ENCODE measurements at places on chromosomes 11 and 22. TPM values are rescaled to one million over a fixed set of nuclear protein-coding genes. Genes with fewer than 3 reads are reported as not detected.

DNA sequence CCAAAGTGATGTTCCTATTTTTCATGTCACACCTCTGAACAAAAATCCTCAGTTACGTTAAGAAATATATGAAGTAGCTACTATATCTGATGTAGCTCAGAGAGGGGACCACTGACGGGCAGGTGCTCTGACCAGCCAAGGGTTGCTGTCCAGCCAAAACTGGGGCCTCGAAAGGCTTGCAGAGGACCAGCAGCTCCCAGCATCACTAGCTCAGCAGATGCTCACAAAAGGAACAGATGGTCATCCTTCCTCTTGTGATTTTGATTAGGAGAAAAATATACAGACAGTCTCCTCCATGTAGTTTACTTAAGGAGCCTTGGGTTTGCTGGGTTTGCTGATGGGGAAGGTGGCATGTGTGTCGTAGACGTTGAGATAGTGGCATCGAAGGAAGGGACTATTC is 374.6 kb upstream of the B3GAT1 start:
- DNase-seq, result no peak
- H3K27ac ChIP-seq, result no peak overlapping the region
- H3K27me3 ChIP-seq, result peaks cover 6% of the 10 kb centered on the region

GRCh38 chr11:124796312-124796711 is 3.9 kb downstream of the MSANTD2 start:
- H3K27ac ChIP-seq, result no peak overlapping the region
- H3K36me3 ChIP-seq, result peaks cover 4% of the 10 kb centered on the region
- H3K27me3 ChIP-seq, result no peaks in the 10 kb centered on the region
- DNase-seq, result no peak

GRCh38 chr11:109512680-109513079 is 90.7 kb downstream of the C11orf87 start:
- no peaks in the 10 kb centered on the region for H3K4me1 ChIP-seq
- DNase-seq, result no peak
- no peak overlapping the region for H3K27ac ChIP-seq
- peaks cover 1% of the 10 kb centered on the region for H3K27me3 ChIP-seq

- peak; percentile 24 for DNase-seq
- no peak overlapping the region for H3K27ac ChIP-seq
- H3K4me1 ChIP-seq, result no peaks in the 10 kb centered on the region
Observed at GRCh38 chr11:62054484-62055121, 69.2 kb upstream of the INCENP start.

DNA sequence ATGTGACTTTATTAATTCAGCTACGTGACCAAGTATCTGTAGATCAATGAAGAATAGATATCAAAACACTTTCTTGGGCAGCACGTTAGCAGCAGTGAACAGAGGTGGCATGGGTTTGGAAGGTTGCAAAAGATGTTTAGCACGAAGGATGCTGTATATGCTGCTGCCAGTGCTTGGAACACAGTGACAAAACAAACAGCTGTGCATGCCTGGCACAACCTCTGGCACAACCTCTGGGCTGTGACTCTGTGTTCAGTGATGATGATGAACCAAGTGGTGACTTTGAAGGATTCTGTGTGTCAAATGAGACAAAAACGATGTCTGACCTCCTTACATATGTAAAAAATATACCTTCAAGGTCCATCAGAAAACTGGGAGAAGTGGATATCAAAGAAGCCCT is 104.7 kb downstream of the TBC1D22A start:
- peaks cover 2% of the 10 kb centered on the region for H3K4me1 ChIP-seq
- H3K36me3 ChIP-seq, result peaks cover 55% of the 10 kb centered on the region
- no peaks in the 10 kb centered on the region for H3K27me3 ChIP-seq
- H3K4me3 ChIP-seq, result no peak overlapping the region
- DNase-seq, result no peak

Gene TMEM225
- total RNA-seq, result not detected

All from activated CD8-positive, alpha-beta T cell treated with anti-CD3 and anti-CD28 coated beads for 36 hours (primary cell).